ENCODE measurements at places on chromosomes 3 and 15.

- no peak for DNase-seq
Measured at GRCh38 chr3:4972652-4973643, 6.3 kb upstream of the BHLHE40 start.

- peak; percentile 35 for DNase-seq
Measured at GRCh38 chr3:83873550-83873949, 1085.2 kb upstream of the CADM2 start.

GRCh38 chr3:23659840-23660430 is 145.8 kb upstream of the UBE2E1 start:
- DNase-seq, result no peak

GRCh38 chr15:26852980-26853379 is 13.9 kb upstream of the GABRA5 start:
- no peak for DNase-seq

- no peak for DNase-seq
Measured at GRCh38 chr15:48413304-48413703, 82.1 kb downstream of the DUT start.

DNA sequence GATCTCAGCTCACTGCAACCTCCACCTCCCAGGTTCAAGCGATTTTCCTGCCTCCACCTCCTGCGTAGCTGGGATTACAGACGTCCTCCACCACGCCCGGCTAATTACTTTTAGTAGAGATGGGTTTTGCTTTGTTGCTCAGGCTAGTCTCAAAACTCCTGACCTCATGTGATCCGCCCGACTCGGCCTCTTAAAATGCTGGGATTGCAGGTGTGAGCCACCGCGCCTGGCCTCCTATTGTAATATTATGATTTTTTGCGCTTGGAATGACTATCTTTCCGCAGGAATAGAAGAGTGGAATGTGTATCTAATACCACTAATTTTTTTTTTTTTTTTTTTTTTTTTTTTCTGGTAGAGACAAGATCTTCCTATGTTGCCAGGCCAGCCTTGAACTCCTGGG is 1.8 kb downstream of the ARL8B start:
- DNase-seq, result no peak

Data from non-pigmented ciliary epithelial cell (primary cell).